Right cardiac atrium (tissue), 5 donors: ENCODE measurements at places on chromosomes 13 and 19.

DNA sequence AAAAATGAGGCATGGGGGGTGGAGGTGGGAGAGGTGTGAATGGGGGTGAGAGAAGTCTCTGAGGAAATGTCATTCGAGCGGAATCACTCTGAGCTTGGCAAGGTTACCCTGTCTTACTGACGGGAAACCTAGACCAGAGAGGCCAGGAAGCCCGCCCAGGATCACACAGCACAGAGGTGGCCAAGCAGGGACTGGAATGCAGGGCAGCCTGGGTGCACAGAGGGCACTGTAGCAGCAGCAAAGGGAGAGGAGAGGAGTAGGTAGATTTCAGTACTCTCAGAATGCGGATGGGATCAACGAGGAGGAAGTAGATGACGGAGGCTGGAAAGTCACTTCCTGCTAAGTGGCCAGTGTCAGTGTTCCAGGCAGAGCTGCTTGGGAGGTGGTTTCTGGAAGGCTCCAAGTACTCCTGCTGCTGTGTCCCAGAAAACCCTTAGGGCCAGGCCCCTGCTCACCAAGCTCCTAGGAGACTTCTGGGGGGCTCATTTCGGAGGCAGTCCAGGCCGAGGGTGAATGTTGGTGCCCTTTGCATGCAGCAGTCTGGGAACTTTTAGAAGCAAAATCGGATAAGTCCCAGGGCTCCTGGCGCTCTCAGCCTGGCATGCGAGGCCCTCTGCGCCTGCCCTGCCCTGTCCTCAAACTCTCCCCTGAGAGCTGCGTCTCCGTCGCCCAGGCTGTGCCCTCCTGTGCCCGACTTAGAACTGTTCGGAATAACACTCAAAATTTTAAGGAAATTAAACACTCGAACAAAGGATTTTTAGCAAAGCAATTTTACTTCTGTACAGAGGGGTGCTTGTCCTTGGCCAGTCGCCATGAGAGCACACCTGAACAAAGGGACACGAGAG lies 33.5 kb downstream of the DNM2 start:
- peak; percentile 50 for DNase-seq

DNA sequence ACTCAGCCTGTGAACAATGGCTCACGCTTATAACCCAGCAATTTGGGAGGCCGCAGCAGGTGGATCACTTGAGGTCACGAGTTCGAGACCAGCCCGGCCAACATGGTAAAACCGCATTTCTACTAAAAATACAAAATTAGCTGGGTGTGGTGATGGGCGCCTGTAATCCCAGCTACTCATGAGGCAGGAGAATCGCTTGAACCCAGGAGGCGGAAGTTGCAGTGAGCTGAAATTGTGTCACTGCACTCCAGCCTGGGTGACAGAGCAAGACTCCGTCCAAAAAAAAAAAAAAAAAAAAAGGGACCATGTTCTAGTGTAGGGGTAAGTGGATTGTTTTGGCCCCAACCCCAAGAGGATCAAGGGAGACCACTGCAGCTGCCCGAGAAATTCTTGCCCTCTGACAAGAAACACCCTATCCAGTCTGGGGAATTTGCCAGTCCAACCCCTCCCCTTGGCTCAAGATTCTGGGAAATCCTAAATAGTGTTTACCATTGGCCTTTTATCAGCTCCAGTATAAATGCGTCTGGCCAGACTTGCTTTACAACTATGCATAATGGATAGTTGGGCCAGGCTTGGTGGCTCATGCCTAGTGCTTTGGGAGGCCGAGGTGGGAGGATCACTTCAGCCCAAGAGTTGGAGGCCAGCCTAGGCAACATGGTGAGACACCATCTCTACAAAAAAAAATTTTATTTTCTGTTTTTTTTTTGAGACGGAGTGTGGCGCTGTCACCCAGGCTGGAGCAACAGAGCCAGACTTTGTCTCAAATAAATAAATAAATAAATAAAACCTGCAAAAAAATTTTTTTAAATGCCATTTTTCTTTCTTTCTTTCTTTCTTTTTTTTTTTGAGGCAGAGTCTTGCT lies 5.1 kb upstream of the DHDH start:
- DNase-seq: no peak

DNA sequence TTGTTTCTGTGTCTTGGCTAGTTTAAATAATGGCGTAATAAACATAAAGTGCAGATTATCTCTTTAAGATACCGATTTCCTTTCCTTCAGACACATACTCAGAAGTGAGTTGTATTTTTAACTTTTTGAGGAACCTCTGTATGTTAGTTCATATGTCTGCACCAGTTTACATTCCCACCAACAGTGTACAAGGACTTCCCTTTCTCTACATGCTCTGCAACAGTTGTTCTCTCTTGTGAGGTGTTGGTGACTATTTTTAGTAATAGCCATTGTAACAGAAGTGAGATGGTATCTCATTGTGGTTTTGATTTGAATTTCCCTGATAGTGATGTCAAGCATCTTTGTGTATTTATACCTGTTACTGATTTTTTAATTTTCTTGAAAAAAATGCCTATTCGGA lies 418.6 kb downstream of the UQCRFS1 start:
- no peak for DNase-seq

DNA sequence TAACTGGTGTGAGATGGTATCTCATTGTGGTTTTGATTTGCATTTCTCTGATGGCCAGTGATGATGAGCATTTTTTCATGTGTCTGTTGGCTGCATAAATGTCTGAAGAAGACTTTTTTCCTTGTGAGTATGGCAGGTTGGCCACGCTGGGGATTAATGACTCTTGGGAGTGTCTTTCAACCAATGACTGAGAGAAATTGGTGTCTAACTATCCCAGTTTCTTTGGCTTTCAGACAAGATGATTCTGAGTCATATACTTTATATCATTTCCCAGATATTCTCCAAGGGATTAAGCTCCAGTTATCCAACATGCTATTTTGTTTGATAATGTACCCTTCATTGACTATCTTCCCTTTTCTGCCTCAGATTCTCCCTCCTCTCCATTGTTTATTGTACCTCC lies 35.5 kb upstream of the CSNK1A1L start:
- no peak for DNase-seq

GRCh38 chr13:109783447-109783814 lies 3.0 kb downstream of the IRS2 start:
- peak; percentile 29 for DNase-seq
